ENCODE measurements at places on chromosomes 6 and 20.

DNA sequence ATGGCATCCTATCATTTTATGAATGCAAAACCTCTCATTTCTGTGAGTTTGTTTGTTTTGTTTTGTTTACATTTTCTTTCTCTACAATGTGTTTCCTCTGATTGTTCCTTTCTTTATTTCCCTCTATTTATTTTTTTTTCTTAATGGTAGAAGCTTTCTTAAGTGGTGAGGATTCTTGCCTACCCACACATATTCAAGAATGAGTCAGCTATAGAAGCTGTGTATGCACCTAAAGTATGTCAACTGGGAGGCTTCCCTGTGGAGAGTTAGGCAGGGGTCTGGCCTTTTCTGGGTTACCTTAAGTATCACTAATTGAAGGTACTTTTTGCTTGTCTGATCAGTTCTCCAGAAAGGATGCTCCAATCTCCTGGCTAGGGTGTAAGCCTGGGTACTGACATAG lies 354.0 kb downstream of the ESR1 start:
- DNase-seq, result no peak

GRCh38 chr6:112307707-112308106 lies 39.4 kb upstream of the RFPL4B start:
- no peak for DNase-seq

GRCh38 chr6:166726201-166726600 lies 99.2 kb upstream of the RPS6KA2 start:
- no peak for DNase-seq

DNA sequence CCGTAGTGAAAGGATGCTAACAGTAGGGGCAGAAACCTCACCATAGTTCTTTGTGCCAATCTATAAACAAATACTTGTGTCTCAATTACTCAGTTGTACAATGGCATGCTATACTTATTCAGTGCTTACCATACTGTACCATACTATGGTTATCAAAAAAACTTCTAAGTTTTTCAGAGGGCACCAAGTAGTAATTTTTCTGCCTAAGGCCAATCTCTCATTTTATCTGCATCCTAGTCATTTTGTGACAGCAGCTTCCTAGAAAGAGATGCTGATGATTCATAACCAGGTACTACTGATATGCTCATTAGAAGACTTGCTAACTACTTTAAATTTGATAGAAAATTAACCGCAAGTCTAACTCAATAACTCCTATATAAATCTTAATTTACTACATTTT lies 42.9 kb downstream of the TMEM244 start:
- no peak for DNase-seq

DNA sequence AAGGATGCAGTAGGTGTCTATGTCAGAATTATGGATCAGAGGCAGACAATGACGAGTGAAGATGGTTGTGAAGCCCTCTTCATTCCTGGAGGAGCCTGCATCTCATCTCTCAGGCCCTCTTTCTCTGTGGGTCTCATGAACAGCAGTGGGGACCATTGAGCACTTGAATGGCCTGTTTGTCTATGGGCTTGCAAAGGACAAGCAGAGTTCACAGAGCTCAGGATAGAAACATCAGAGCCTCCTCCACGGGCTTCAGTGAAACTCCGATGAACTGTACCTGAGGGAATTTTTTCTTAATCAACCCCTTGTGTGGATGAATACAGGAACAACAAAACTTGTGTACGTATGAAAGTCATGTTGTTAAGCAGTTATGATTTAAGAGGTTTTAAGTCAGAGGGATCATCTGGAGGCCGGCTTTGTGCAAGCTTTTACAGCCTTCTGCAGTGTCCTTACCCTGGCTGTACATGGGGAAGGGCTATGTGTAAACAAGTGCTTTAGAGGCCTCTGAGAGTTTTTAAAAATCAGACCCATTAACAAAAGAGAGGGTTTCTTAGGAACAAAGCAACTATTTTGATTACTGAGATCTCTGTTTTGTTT lies 29.7 kb upstream of the PI16 start:
- no peak for DNase-seq

DNA sequence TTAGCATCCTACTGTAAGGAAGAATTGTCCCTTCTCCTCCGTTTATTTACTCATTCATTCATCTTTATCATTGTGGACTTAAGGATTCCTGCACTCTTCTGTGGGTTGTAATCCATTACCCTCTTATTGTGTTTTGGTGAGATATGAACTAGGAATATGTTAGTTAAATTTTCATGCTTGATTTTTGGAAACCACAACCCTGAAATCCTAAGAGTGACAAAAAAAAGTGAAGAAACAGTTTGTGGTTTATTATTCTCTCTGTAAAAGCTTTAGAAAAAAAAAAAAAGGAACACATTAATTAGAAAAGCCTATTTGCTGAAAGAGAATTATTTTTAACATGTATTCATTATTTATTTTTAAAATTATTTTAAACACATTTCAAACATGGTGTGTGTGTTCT lies 36.7 kb upstream of the INSM1 start:
- DNase-seq, result no peak

DNA sequence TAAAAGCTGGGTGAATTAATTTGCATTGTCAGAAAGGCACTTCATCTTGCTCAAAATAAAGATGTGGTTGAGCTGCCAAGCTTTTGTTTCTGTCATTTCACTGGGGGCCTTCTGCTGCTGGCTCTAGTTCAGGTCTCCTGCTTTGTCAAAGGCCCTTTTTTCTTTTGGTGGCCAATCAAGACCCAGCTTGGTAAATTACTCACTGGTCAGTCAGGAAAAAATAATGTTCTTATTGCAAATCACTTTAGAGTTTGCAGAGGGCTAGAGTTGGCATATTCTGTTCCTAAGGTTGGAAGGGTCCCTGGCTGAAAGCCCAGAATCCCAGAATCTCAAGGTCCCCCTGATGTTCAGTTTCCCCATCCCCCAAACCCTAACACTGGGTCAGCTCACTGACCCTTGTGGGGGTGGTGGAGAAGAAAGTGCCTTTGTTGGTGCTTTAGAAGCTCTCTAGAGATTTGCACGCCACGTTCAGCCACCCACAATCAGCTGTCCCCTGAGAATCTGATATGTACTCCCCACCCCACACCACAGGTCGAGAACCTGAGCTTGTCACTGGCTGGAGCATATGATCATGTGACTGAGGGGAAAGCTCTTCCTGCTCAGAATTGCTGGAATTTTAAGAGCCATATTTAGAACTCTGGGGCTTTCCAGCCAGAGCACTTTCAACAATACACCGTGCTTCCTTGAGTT lies 21.7 kb upstream of the BNIP5 start:
- DNase-seq, result no peak

GRCh38 chr20:62774762-62775161 lies 21.5 kb upstream of the MRGBP start:
- no peak for DNase-seq

GRCh38 chr20:1920826-1921225 lies 25.6 kb downstream of the SIRPA start:
- no peak for DNase-seq

DNA sequence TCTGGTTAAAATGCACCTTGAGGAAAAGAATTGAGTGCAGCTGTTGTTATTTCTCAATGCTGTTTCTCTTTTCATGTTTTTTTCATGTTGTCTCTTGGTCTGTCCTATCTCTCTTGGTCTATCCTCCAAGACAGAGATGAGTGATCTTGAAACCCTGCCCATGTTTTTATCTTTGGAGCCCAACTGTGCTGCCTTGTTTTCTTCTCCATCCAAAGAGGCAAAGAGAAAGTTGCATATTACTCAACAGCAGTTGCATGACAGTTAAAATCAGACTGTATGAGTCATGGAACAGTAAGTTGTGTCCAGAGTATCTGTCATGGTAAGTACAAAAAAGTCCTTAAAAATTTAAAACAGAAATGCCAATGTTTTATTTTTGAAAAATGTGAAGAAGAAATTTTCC lies 26.2 kb downstream of the BCAS1 start:
- no peak for DNase-seq

DNA sequence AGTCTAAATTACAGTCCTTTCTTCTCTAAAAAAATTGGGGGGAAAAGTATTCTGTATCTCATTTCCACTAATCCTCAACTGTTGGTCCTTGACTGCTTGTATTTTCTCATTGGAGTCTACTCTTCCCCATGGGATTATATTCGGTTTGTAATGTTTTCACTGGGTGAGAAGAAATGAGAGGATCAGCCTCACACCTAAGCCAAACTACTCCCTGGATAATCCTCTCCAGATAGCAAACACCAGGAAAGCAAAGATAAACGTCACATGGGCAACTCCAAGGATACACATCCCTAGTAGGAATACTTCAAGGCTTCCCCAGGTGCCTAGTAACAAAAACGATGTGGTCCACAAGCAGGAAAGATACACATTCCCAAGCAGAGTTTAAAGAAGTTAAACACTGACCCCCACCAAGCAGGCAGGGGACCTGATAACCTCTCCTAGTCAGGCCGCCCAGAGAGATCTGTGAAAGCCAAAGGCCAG lies 53.9 kb upstream of the SOX4 start:
- DNase-seq, result no peak

- DNase-seq, result no peak
Measured at GRCh38 chr6:25107218-25107617, 171.5 kb upstream of the RIPOR2 start.

DNA sequence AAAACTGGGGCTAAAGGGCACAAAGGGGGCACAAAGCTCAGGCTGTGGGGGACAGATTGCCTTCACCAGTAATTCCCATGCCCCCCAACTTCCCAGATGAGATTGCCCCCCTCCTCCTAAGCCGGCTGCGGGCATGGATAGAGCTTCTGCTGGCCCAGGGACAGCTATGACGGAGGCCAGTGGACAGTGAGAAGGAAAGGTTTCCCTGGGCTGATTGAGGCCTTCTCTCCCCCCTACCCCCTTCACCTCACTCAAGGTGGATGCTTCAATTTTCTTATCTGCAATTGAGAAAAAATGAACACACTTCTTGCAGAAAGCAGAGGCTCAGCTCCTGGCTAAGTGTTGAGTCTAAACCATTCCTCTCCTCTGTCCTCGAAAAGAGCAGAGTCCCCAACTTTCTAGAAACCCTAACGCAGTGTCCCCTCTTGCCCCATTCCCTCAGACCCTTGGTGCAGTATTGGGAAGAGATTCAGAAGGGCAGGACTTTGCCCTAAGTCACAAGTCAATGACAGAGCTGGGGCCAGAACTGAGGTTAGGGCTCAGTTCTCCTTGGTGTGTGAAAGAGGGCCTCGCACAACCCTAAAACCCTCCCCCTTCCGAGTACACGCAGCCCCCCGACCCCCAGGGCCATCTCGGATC lies 808 bp downstream of the SDC4 start:
- DNase-seq, result no peak

GRCh38 chr20:18919996-18920395 lies 106.4 kb downstream of the SCP2D1 start:
- no peak for DNase-seq

DNA sequence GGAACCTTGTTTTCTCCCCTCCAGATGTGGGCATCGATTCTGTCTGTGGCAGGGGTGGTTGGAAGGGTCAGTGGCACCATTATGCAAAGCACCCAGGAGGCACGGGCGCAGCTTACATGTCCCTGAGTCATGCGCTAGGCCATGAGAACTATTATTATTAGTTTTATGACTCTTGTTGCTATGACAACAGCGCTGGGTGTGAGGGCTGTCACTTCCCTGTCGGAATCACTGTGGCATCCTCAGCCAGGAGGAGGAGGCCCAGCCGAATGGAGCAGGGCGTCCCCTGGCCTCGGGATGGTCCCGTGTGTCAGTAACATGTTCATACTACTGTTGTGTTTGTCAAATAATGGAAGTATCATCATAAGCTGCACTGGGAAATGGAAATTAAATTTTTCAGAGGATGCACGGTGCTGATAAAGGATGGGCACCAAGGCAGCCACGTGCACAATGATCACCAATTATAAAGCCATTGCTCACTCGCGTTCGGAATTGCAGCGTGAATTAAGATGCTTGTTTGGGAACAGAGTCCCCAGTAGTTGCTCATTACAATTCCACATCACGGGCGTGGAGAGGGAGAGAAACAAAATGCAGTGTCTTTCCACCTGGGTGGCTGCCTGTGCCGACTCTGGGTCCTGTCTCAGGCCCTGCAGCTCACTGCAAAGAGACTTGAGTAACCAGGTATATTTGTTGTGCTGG lies 247.9 kb downstream of the CDH4 start:
- DNase-seq, result no peak

- DNase-seq, result no peak
Measured at GRCh38 chr20:35345189-35345588, 53.0 kb upstream of the FAM83C start.

DNA sequence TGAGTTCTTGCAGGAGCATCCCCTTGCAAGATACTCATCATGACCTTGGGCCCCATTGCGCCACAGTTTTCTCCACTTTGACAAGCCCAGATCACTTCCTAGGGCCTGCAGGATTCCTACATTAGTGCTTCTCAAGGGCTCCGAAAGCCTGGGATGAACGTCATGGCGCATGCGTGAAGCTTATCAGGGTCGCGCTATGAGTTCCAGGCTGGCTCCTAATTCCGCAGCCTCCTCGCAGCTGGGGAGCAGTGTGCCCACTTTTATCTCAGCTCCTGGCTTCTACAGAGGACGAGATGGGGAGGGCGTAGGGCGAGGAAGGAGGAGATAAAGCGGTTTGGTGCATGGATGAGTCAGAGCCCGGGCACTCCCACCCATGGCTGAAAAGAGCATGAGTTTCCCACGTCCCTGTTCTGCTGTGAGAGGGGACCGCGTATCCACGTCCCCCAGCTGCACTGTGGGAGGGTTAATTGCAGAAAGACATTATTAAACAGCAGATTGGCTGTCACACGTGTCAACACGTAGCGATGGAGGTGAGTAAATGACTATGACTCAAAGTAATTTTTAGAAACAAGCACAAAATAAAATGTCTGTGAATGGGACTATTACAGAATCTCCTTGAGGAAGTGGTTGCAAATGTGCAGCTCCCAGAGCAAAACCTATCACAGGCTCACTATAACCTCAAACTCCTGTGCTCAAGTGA lies 72.9 kb upstream of the DSP start:
- no peak for DNase-seq

DNA sequence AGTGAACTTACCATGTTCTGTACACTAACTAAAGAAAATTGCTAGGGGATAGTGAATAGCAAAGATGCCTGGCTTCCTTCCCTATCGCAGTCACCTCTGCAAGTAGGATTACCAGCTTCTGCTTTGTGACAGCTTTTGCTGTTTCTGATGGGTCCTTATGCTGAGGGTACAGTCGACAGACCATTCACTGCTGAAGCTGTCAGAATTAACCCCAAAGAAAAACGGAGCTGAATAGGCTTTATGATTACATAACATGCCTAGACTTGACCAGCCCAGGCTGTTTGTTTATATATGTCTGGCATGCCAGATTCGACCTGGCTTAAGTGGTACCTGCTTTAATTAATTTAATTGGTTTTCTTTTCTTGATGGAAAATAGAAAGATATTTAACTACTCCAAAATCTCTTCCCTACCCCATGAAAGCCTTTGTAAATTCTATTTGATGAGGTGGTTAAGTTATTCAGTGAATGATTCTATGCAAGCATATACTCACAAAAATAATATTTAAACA lies 21.7 kb upstream of the PRELID3B start:
- peak; percentile 27 for DNase-seq

- DNase-seq, result no peak
Measured at GRCh38 chr6:21900730-21901129, 307.2 kb downstream of the SOX4 start.

DNA sequence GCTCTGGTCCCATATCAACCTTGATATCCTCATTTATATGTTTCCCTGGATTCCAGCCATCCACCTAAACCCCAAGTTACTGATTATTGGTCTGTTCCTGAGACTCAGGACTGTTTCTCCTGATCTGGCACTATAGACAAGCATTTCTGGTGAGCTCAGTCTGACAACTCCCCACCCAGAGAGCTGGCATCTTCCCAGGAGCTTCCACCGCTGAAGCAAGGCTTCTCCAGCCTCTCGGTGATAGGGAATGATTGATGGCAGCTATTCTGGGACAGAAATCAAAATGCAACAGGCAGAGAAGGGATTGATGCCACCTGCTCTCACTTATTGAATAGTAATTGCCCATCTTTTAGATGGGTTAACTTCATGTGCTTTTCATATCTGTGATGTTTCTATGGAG lies 169.7 kb upstream of the GGTLC1 start:
- peak; percentile 8 for DNase-seq

Measured in NCI-H345 (cell line).